ENCODE measurements at places on chromosomes 5 and 9. TPM values are rescaled to one million over a fixed set of nuclear protein-coding genes. Genes with fewer than 3 reads are reported as not detected.

DNA sequence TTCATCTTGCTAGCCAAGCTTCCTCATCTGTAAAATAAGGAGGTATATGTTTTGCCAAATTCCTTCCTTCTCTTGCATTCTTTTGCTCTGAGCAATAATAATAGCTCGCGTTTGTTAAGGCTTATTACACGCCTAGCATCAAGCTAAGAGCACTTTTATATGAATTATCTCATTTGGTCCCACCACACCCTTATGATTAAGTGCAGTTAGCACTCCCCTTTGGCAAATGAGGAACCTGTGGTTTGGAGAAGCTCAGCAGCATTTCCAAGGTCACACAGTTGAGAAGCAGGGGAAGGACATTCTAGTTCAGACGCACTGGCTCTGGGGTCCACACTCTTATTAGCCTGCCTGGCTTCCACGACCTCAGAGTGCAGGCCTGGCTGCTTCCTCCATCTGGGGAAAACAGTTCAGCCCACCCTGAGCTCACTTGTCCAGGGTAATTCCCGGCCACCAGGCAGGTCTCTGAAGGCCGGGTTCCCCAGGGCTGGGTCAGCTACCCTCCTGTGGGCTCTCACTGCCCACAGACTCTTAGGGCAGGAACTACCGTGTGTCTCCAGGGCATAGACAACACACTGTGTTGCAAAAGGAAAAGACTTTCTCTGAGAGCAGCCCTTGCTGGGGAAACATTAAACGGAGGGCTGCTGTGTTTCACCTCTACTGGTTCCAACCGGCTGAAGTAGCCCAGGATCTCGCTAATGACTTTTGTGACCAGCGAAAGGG is 9.9 kb upstream of the FBP1 start:
- H3K27ac ChIP-seq: no peak overlapping the region
- H3K4me3 ChIP-seq: peak overlapping the region; percentile 6
- no peaks in the 10 kb centered on the region for H3K27me3 ChIP-seq
- no peaks in the 10 kb centered on the region for H3K36me3 ChIP-seq

ARSB gene
- 4.8 TPM for total RNA-seq

- no peak overlapping the region for H3K4me3 ChIP-seq
- H3K27me3 ChIP-seq: no peaks in the 10 kb centered on the region
- H3K36me3 ChIP-seq: no peaks in the 10 kb centered on the region
- H3K4me1 ChIP-seq: no peaks in the 10 kb centered on the region
- no peak overlapping the region for H3K27ac ChIP-seq
Measured at GRCh38 chr5:117889596-117889995, 1098.8 kb downstream of the DTWD2 start.

MEGF9 gene
- 8.3 TPM for total RNA-seq

DNA sequence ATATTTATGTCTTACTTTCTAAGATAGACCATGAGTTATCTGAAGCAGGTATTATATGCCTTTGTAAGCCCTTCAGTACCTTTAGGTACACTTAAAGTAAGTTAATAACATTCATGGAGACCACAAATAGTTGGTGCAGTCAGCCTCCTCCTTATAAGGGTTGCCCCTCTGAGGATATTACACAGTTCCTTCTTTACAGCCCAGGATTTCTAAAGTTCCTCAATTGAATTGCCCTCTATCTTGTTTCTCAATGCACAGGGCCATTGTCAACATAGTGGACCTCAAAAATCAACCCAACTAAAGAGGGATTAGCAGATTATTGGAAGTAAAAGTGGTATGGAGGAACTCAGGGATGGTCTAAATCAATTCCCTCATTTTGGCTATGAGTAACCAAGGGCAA is 50.3 kb downstream of the HMHB1 start:
- no peak for DNase-seq
- no peaks in the 10 kb centered on the region for H3K36me3 ChIP-seq
- no peaks in the 10 kb centered on the region for H3K4me1 ChIP-seq
- no peak overlapping the region for H3K4me3 ChIP-seq
- no peak overlapping the region for H3K27ac ChIP-seq

DNA sequence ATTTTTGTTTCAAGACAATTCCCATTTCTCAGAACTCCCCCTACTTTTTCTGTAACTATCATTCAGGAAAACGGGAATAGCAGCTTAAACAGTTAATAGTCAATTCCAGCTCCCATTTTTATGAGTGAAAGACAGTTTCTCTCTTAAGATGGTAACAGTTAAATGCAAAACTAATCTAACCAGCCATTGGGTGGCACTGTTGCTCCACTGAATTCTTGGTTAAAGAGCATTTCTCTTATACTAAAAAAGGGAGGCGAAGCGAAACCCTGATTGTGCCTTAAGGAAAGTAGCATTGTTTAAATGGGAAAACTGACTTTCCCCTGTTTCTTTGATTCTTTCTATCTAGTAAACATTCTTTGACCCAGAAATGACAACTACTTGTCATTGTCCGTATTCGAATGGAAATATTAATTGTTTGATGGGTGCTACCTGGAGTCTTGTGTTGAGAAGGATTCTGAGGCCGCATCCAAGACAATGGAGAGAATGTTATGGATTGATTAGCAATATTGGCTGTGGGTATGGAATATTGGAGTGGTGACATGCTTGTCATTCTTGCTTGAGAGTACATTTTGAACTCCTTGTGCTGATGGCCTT is 507.8 kb downstream of the MAT2B start:
- DNase-seq: peak; percentile 6
- H3K27ac ChIP-seq: no peak overlapping the region
- no peaks in the 10 kb centered on the region for H3K36me3 ChIP-seq

- H3K4me3 ChIP-seq: no peak overlapping the region
- DNase-seq: no peak
- H3K27me3 ChIP-seq: no peaks in the 10 kb centered on the region
- H3K27ac ChIP-seq: no peak overlapping the region
Measured at GRCh38 chr9:110555551-110556331, 23.8 kb downstream of the SVEP1 start.

DNA sequence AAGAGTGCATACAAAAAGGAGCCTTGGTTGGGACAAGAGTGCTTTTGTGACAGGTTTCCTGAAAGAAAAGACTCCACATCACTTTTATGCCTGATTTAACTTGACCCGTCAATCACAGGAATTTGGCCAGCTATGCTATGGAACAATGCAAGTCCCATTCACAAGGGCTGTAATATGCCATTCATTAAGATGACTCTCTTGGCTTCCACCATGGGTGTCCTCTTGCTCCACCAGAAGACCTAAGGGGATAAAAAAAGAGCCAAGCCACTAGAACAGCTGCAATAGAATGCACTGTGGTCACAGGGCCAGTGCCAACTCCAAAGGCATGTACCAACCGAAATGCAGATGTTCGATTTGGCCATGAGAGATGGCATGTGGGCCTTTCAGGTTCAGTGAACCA is 480.1 kb upstream of the MPDZ start:
- H3K36me3 ChIP-seq: no peaks in the 10 kb centered on the region
- DNase-seq: no peak
- no peaks in the 10 kb centered on the region for H3K27me3 ChIP-seq
- H3K4me1 ChIP-seq: no peaks in the 10 kb centered on the region
- no peak overlapping the region for H3K27ac ChIP-seq

PDE4D gene
- total RNA-seq: 1.1 TPM

GRCh38 chr5:65927503-65928321 is 1.3 kb downstream of the ERBIN start:
- DNase-seq: no peak
- peak overlapping the region; percentile 90 for H3K4me3 ChIP-seq
- H3K27me3 ChIP-seq: no peaks in the 10 kb centered on the region
- peak overlapping the region; percentile 92 for H3K27ac ChIP-seq

LTC4S gene
- 5.0 TPM for total RNA-seq

DNA sequence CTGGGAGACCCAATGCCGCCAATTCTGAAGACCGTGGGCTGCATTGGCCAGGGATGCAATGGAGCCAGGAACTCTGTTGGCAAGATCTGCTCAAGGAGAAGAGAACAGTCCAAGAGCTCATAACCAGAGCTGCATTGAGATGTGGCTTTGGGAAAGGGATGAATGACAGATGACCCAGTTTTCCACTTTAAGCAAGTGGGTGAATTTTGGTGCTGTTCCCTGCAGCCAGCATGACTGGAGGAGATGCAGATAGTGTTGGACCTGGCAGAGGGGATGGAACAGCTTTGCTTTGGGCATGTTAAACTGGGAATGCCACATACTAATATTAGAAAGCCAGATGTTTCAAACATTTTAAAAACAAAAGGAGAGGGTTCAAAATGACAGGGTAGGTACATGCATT is 143.1 kb downstream of the FSTL4 start:
- H3K36me3 ChIP-seq: no peaks in the 10 kb centered on the region
- no peaks in the 10 kb centered on the region for H3K4me1 ChIP-seq
- no peak overlapping the region for H3K27ac ChIP-seq
- peaks cover 15% of the 10 kb centered on the region for H3K27me3 ChIP-seq
- DNase-seq: no peak

- H3K36me3 ChIP-seq: no peaks in the 10 kb centered on the region
- no peak overlapping the region for H3K4me3 ChIP-seq
- H3K27me3 ChIP-seq: no peaks in the 10 kb centered on the region
Measured at GRCh38 chr5:36623832-36624231, 17.4 kb downstream of the SLC1A3 start.

- DNase-seq: no peak
- H3K4me1 ChIP-seq: no peaks in the 10 kb centered on the region
- no peaks in the 10 kb centered on the region for H3K27me3 ChIP-seq
- no peak overlapping the region for H3K4me3 ChIP-seq
- H3K27ac ChIP-seq: no peak overlapping the region
Measured at GRCh38 chr9:113992994-113993393, 85.1 kb downstream of the AMBP start.

RNF145 gene
- 60.6 TPM for total RNA-seq
